ENCODE measurements at places on chromosomes 1 and 21. TPM values are rescaled to one million over a fixed set of nuclear protein-coding genes. Genes with fewer than 3 reads are reported as not detected.

DNA sequence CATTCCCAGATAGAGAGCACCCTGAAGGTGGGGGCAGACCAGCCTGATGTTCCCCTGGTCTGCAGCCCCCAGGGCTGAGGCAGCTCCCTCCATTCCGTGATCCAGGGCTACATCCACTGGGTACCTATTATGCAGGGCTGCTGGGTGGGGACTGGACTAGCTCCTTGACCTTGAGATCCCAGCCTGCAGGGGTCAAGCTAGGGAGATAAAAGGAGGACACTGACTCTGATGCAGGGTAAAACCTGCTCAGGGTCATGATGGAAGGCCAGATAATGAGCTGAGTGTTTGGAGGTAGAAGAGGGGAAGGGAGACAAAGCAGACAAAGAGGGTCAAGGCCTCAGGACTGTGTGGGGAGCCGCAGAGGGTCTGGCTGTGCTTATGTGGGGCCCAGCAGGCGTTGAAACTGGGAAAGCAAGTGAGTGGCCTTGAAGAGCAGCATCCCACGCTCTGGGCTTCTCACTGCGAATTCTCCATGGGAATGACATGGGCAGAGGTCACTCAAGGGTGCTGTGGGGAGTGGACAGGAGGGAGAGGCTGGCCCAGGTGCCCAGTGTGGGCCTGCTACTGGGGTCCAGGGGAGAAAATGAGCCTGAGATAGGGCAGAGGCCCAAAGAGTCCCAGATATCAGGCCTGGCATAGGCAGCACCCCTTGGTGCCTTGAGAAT lies 9.7 kb downstream of the FOXO6 start:
- no peak overlapping the region for H3K4me3 ChIP-seq
- no peaks in the 10 kb centered on the region for H3K36me3 ChIP-seq
- peak overlapping the region; percentile 63 for H3K27ac ChIP-seq
- no peaks in the 10 kb centered on the region for H3K4me1 ChIP-seq
- no peak for ATAC-seq

SHCBP1L gene
- total RNA-seq, result not detected

DNA sequence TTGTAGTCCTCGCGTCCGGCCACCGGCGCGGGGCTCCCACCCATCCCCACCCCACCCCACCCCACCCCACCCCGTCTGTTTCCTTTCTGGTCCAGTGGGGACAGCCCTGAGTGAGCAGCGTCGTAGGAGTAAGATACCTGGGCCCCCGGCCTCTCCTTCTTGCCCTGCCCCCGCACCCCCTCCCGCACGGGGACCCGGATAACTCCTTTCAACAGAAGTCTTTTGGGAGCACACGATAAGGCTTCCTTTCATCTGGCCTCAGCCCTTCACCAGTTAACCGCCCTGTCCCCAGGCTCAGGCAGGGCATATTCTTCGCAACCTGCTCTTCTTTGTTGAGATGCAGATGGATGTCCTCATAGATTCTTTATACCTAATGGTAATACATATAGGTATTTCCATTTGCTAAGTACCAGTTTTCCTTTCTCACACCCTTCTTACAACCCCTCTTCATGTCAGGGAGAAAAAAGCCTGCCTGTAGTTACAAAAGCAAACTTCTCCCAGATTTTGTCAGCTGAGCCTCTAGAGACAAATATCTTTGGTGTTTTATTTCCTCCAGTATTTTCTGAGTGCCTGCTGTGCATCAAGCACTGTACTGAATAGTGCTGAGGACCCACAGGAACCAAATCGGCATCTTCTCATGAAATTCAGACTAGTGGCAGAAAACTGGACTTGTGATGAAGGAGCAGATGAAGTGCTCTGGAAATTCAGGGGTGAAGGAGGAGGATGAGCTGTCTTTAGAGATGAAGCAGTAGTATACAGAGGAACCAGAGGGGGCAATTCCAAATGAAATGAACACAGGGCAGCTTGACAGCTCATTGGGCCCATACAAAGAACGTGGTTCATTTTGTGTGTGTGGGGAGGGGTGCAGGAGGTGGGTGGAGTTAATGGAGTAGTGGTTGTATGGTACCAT lies 33.6 kb downstream of the SLC2A1 start:
- peak overlapping the region; percentile 83 for H3K4me3 ChIP-seq
- H3K4me1 ChIP-seq, result peaks cover 25% of the 10 kb centered on the region
- no peaks in the 10 kb centered on the region for H3K27me3 ChIP-seq
- ATAC-seq, result peak; percentile 10
- peak overlapping the region; percentile 91 for H3K27ac ChIP-seq
- peaks cover 70% of the 10 kb centered on the region for H3K36me3 ChIP-seq

SPRR2A gene
- not detected for total RNA-seq

MCOLN2 gene
- total RNA-seq, result 25.6 TPM
